Uterus (tissue), 4 donors: ENCODE measurements at places on chromosomes 12 and 14. TPM values are rescaled to one million over a fixed set of nuclear protein-coding genes. Genes with fewer than 3 reads are reported as not detected.

GRCh38 chr12:55072083-55072482 lies 52.3 kb downstream of the NEUROD4 start:
- H3K27ac ChIP-seq, result no peak overlapping the region
- H3K27me3 ChIP-seq, result no peaks in the 10 kb centered on the region
- H3K36me3 ChIP-seq, result no peaks in the 10 kb centered on the region
- H3K4me3 ChIP-seq, result no peak overlapping the region

DNA sequence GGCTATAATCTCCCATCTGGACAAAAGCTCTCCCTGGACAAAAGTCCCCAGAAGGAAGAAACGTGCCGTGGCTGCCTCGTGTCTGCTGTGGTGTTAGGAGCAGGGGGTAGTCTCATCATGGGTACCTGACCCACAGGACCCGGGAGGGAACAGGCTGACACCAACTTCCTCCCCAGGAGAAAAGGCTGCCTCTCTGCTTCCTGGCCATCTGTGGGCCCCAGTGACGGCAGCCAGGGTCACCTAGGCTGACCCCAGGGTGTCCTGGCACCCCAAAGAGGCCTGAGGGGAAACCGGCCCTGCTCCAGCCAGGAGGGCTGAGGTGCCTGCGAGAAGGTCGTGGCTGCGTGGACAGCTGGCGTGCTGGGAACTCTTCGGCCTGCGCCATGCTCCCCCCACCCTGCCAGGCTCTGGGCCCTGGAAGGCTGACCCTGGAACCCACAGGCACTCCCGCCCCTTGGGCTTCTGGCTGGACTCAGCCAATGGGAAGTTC lies 133.9 kb downstream of the RFLNA start:
- H3K27ac ChIP-seq, result peak overlapping the region; percentile 73
- H3K4me3 ChIP-seq, result no peak overlapping the region
- H3K27me3 ChIP-seq, result no peaks in the 10 kb centered on the region
- no peaks in the 10 kb centered on the region for H3K36me3 ChIP-seq
- H3K4me1 ChIP-seq, result peaks cover 34% of the 10 kb centered on the region
- no peak for DNase-seq

GRCh38 chr14:63039866-63040265 lies 5.4 kb downstream of the KCNH5 start:
- no peaks in the 10 kb centered on the region for H3K36me3 ChIP-seq
- H3K27me3 ChIP-seq, result no peaks in the 10 kb centered on the region
- no peak overlapping the region for H3K27ac ChIP-seq
- DNase-seq, result no peak

DNA sequence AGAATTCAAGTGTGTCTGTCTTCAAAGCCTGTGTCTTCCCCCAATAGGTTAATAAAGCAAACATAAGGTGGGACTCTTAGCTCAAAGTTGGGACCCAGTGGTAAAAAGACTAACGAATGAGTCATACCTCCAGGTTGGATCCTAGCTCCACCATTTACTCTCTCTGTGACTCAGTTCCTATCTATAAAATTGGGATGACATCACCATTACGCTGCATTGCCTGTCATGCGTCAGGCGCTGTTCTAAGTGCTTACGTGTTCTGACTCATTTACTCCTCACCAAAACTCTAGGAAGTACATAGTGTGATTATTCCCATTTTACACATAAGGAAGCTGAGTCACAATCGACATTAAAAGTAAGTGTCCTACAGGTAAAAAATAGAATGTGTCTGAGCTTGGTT lies 915.8 kb downstream of the VRK1 start:
- H3K4me1 ChIP-seq, result no peaks in the 10 kb centered on the region
- no peaks in the 10 kb centered on the region for H3K36me3 ChIP-seq
- DNase-seq, result no peak
- no peak overlapping the region for H3K27ac ChIP-seq
- H3K27me3 ChIP-seq, result no peaks in the 10 kb centered on the region

CRIP1 gene
- 64.7 TPM for total RNA-seq

ISCA2 gene
- 1.0 TPM for total RNA-seq

GLT1D1 gene
- 3.6 TPM for total RNA-seq
